ENCODE measurements at places on chromosomes 12 and 14.

DNA sequence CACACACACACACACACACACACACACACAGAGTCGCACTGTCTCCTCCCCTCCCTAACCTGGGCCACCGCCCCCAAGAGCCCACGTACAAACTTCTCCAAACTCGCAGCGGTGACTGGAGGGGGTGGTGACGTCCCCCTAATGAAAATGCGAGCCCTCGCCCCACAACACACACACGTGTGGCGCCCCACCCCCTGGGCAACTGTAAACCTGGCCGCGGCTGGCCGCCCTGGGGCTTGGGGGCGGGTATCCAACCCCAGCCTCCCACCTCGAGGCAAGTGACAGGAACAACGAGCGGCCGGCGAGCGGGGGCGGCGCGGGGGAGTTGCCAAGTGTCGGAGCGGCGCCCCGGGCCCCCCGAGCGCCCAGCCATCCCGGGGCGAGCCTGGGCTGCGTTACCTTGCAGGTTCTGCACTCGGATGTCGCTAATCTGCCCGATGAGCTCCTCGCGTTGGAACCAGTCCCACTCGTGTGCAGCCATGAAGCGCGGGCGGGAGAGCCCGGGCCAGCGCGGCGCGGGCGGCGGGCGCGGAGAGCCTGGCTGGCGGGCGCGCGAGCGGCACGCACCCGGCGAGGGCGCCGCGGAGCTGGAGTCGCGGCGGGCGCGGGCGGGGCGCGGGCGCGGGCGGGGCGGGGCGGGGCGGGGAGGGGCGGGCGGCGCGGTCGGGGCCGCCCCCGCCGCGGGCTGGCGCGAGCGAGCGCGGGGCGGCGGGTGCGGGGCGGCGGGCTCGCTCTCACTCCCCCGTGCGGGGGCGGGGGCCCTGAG is at the start of gene CLMN:
TSS of gene CLMN (minus strand) at position 597 of the 766 bp plus-strand sequence. CDS start at position 481, 116 bp downstream.
- peak; percentile 4 for DNase-seq

GRCh38 chr14:90424686-90425372 is 28.0 kb downstream of the CALM1 start:
- DNase-seq: no peak

DNA sequence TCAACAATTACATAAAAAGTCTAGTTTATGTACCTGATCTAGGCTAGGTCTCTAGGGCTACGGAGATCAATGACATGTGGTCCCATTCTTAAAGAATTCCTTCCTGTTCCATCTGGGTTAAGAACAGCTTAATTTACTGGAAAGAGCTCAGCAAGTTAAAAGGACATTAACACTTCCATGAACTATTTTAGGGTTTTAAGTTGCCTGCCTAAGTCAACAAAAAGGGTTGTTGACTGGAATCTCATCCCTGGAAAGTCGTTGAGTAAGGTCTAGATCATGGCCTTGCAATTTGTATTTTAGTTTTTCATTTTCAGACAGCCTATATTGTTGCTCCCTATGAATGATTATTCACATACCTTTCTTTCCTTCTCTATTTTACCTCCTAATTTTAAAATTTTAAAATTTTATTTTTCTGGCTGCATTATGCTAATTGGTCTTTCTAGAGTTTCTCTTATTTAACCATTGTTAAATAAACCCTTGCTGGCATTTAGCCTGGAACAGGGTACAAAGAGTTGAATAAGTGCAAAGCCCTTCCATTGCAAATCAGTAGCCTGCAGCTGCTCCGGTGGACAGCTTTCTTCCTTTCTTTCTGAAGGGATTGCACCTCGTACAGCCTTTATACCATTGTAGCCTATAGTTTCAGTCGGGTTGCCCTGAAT is 66.3 kb downstream of the VRK1 start:
- no peak for DNase-seq

DNA sequence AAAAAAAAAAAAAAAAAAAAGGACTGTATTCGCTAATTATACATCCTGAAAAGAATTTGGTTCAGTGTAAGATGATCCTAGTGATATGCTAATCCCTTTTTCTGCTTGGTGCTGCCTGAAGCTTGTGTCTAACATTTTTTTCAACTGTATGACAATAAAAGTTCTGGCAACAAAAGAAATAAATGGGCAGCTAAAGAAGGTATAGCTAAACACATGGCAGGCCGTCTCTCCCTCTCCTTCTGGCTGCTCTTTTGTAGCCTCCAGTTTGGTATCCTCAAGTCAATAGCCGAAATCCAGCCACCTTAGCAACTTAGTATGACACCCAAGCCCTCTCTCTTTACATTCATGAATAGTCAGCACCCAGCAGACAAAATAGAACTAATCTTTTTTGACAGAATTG is 198.3 kb upstream of the OTX2 start:
- no peak for DNase-seq

- no peak for DNase-seq
These were observed 315.7 kb downstream of the PAWR start for GRCh38 chr12:79375050-79375449.

DNA sequence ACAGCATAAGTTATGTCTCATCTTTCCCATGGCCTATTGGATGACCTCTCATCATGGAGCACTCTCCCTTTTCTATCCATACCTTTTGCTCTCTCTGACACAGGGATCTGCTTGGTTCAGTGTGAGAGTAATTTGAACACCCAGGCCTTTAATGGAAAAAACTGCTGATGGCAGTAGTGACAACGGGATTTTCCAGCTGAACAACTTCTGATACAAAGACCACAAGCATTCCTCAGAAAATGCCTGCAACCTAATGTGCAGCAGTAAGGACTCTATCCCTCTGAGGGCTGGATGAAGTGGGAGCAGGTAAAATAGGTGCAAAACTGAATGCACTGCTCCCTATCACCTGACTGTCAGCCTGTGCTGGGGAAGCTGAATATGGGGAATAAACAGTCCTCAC is 51.0 kb downstream of the KANSL2 start:
- DNase-seq: no peak

DNA sequence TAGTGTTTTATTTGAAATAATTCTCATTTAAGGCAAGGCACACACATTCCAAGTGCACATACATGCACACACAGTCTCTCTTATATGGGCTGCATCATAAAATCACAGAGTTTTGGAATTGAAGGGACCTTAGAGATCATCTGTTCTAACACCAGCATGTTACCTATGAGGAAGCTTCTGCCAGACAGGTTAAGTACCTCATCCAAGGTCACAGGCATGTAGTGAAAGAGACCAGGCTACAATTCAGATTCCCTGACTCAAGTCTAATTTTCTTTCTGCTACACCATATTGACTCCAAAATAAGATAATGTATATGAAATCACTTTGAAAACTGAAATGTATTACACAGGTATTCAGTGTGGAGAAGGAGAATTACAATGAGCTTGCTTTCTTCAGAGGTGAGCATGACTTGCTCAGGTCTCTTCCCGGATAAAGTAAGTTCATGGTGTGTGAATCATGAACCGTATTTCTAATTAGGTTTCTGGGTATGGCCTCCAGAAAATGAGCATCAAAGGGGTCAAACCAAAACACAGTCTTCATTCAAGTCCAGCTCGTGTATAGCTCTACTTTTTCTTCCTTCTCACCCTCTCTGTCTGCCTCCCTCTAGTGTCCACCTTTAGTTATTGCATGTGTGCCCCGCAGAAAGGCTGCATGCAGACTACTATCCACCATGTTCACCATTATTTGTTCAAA is 411.9 kb downstream of the FUT8 start:
- peak; percentile 75 for DNase-seq

GRCh38 chr12:27790179-27790578 is 10.1 kb upstream of the MANSC4 start:
- DNase-seq: no peak

DNA sequence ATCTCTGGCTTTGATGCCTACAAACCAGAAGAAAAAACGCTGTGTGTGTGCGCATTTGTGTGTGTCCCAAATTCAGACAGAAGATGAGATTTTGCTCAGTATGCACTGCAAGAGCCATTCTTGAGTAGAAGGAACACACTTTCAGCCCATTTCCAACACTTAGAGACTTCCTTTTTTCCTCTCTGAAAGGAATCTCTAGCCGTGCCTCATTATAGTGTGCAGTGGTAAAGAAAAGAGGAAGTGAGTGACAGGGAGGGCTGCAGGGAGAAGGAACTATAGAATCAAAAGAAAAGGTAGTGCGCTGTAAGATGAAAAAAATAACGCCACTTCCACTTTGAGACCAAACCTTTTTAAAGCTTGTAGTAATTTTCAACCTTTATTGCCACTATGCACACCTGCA is 1400.9 kb upstream of the FLRT2 start:
- no peak for DNase-seq

GRCh38 chr14:102035914-102036313 is 50.9 kb downstream of the HSP90AA1 start:
- no peak for DNase-seq

GRCh38 chr12:34302131-34302885 is 280.0 kb downstream of the ALG10 start:
- DNase-seq: no peak

- DNase-seq: no peak
These were observed 36.3 kb upstream of the WDR89 start for GRCh38 chr14:63677891-63678379.
